ENCODE measurements at places on chromosomes 5 and 9.

- no peak for DNase-seq
These were observed 9.9 kb upstream of the MEGF10 start for GRCh38 chr5:127280491-127281220.

DNA sequence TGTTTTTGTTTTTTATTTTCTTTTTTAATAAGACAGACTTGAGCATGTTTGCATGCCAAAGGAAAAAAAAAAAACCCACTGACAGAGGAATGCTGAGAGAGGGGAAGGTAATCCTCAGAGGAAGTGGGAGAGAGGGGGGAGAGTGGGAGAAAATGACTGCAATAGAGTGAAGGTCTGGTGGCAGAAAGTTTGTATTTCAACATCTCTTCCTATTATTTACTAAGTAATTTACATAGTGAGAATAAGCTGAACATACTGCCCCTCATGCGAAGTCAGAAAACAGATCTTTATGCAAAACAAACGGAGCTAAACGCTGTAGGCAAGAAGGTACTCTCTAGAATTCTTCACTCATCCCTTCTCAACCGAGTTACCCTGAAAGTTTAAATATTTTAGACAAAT is 45.0 kb downstream of the ELL2 start:
- DNase-seq = no peak

DNA sequence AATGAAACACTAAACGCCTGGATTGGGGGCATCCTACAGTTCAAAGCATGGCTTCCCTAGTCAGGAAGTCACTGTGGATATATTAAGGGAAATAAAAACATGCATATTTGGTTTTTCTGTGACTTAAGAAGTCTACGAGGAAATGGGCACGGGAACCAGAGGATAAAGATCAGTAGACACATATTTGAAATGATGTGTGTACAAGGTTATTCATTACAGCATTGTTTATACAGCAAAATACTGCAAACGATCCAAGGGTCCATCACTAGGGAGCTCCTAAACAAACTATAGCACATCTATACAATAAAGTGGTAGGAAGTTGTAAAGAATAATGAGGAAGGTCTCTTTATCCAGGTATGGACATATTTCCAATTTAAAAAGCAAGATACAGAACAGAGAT is 71.8 kb downstream of the EFNA5 start:
- no peak for DNase-seq

- no peak for DNase-seq
These were observed 83.7 kb upstream of the CLINT1 start for GRCh38 chr5:157942595-157942994.

- DNase-seq = no peak
These were observed 25.4 kb downstream of the HMHB1 start for GRCh38 chr5:143837306-143837848.

- DNase-seq = no peak
These were observed 58.8 kb downstream of the BAAT start for GRCh38 chr9:101326035-101326434.

GRCh38 chr5:14593326-14594021 is 11.9 kb downstream of the OTULINL start:
- peak; percentile 33 for DNase-seq

GRCh38 chr5:64213011-64213410 is 47.4 kb downstream of the RNF180 start:
- DNase-seq = no peak

DNA sequence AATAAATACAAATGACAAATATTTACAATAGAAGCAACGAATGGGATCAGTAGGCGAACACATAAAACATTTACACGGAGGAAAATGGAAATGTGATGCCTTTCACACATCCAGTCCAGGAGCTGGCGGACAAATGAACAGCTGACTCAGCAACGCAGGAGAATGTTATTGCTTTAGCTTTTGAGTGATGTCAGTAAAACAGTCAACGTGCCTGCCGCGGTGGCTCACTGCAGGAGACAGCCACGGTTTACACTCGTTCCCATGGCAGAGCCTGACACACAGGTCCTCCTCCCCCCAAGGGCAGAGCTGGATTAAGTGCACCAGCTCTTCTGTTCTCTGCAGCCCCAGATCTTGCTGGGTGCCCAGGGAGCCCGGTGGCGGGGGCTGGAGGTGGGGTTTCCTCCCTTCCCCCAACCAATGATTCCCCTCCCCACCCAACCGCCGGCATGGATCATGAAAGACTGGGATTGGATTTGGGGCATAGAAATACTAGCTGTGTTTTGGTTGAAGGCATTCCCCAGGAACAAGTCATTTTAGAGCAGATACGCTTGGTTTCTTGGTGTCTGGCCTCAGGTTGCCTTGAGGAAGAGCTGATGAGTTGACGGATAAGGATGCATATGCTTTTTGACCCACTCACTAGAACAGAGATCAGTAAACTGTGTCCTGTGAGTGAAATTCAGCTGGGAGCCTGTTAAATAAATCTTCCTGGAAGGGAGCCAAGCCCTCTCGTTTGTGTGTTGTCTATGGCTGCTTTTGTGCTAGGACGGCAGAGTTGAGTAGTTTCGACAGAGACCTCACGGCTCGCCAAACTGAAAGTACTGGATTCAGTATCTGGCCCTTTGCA is 12.5 kb downstream of the STC2 start:
- no peak for DNase-seq

DNA sequence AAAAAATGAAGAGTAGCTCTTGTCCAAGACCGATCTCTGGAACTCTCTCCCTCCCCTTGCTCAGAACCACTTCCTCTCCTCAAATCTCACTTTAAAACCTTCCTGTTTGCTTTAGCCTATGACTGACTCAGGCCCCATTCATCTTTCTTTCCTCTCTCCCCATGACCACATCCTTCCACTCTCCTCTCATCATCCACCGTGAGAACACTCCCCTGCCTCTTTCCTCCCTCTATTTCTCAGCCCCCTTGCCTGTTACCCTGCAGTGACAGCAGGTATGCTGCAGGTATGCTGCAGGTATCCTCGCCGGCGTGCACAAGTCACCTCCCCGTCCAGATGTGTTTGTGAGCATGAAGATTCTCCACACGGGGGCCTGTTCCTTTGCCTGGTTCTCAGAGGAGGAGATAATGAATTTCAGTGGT is 505.3 kb downstream of the CCDC171 start:
- no peak for DNase-seq

GRCh38 chr9:74729136-74729695 is 158.5 kb downstream of the TRPM6 start:
- no peak for DNase-seq
